ENCODE measurements at places on chromosomes 7 and 10. TPM values are rescaled to one million over a fixed set of nuclear protein-coding genes. Genes with fewer than 3 reads are reported as not detected.

Gene SUN3
- not detected for total RNA-seq

Gene ETV1
- 1.6 TPM for total RNA-seq

Gene ELMO1
- total RNA-seq: 4.7 TPM

Gene CALML3
- 0.11 TPM for total RNA-seq

Gene SCIN
- total RNA-seq: 20.8 TPM

Gene NCF1
- total RNA-seq: 2.7 TPM

Gene CHST3
- total RNA-seq: 3.4 TPM

Gene PON1
- total RNA-seq: not detected

Gene CPN1
- total RNA-seq: not detected

Gene CCDC3
- 1.4 TPM for total RNA-seq

Gene CRHR2
- total RNA-seq: 0.16 TPM

Gene TDRD1
- total RNA-seq: 0.05 TPM

Gene EXOSC1
- total RNA-seq: 22.5 TPM

Gene SPAM1
- not detected for total RNA-seq

Gene PRLHR
- total RNA-seq: not detected

Gene AKR1C4
- total RNA-seq: not detected

Gene ZNF800
- total RNA-seq: 27.0 TPM

Gene CALHM3
- total RNA-seq: not detected

Gene HMX2
- total RNA-seq: 0.15 TPM

Gene GJC3
- not detected for total RNA-seq

Gene PHKG1
- 1.7 TPM for total RNA-seq

Gene TET1
- 0.57 TPM for total RNA-seq

Gene IGFBP3
- 23.2 TPM for total RNA-seq

Gene TBX20
- total RNA-seq: 0.27 TPM

Gene CCDC6
- 65.8 TPM for total RNA-seq

Gene AKR1C3
- 75.6 TPM for total RNA-seq

Gene SLC16A12
- total RNA-seq: 0.20 TPM

Gene ATOH7
- 0.53 TPM for total RNA-seq

Gene UTF1
- total RNA-seq: not detected

Gene LRGUK
- 0.37 TPM for total RNA-seq

Gene ACBD7
- total RNA-seq: 0.44 TPM

Gene NKX2-3
- total RNA-seq: 7.9 TPM

Gene MEIG1
- total RNA-seq: not detected

Gene PKD2L1
- total RNA-seq: 0.50 TPM

Gene MYOZ1
- not detected for total RNA-seq

Gene CPA4
- not detected for total RNA-seq

Gene CFAP69
- 4.2 TPM for total RNA-seq

Gene PAX4
- 0.88 TPM for total RNA-seq

Gene CEP41
- total RNA-seq: 13.6 TPM

Gene ABCC2
- 0.72 TPM for total RNA-seq

Gene OPTN
- 59.8 TPM for total RNA-seq

Gene LIPM
- total RNA-seq: not detected

Gene GPR26
- not detected for total RNA-seq

Gene RPEL1
- not detected for total RNA-seq

Gene ZNF107
- total RNA-seq: 5.5 TPM

Data from colonic mucosa (tissue), 4 donors.